Karpas-422 (cell line): ENCODE measurements at places on chromosomes 16 and 17.

DNA sequence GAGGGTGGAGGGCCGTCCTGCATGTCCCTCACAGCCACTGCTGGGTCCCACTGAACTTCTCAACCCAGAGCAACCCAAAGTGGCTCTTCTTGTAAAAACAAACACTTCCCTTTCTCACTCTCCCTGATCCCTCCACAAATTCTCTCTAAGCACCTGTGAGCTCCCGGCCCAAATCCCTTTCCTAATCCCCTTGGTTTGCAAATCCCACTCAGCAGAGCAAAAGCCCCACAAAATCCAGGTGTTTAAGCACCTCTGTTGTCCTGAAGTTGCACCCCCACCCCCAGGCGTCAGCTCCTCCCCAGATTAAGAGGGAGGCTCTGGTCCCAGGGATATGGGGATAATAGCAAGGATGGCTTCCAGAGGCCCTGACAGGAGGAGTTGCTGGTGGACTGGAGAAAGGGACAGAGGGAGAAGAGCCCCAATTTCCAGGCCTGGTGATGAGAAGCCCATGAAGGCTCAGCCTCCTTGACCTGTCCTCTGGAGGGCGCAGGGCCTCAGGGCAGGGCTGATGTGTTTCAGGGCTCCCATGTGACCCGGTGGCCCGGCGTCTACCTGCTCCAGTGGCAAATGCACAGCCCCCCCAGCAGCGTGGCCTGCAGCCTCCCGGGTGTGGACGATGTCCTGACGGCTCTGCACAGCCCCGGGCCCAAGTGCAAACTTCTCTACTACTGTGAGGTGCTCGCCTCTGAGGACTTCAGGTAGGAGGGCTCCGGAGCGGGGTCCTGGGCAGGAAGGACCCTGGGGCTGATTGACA, 23.0 kb downstream of the NAGPA start:
- no peaks in the 10 kb centered on the region for H3K27me3 ChIP-seq
- H3K36me3 ChIP-seq, result no peaks in the 10 kb centered on the region
- DNase-seq, result peak; percentile 60
- H3K4me1 ChIP-seq, result no peaks in the 10 kb centered on the region

DNA sequence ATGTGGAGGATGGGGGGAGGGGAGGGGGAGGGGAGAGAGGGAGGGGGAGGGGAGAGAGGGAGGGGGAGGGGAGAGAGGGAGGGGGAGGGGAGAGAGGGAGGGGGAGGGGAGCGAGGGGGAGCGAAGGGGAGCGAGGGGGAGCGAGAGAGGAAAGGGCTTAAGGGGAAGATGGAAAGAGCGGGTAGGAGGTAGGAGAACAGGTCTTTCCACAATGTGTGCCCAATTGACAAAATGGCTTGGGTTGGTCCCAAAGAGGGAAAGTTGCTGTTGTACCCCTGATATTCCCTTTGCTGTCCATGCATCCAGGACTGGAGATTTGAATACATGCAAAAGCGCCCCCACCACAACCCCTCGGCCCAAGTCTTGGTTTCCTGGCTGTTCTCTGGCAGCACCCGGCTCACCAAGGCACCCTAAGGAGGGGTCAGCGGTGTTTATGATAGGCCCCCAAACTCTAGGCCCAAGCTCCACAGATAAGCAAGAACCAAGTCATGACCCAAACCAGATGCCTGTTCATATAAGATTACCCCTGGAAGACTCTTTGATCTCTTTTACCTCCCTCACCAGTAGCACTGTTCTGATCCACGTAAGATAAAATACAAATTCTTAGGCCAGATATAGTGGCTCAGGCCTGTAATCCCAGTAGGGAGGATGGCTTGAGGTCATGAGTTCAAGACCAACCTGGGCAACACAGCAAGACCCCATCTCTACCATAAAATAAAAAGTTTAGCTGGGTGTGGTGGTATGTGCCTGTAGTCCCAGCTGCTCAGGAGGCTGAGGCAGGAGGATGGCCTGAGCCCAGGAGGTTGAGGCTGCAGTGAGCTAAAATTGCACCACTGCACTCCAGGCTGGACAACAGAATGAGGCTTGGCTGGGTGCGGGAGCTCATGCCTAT, 119.6 kb downstream of the ZFHX3 start:
- no peak overlapping the region for H3K27ac ChIP-seq
- H3K36me3 ChIP-seq, result no peaks in the 10 kb centered on the region
- H3K27me3 ChIP-seq, result no peaks in the 10 kb centered on the region

DNA sequence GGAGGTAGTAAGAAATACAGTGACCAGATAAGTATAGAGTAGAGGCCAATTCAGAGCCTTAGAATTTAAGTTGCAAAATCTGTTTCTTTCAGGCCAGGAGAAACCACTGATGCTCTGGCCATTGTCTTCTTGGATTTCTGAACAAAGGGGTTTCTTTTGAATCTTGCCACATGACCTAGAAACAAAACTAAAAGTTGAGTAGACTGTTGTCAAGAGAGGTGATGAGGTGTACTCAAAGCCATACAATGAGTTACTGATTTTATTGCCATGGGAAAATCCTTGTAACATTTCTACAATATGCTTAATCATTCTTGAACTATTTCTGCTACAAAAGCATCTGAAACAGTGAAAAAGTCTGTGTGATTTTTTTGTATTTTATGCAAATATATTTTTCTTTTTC, 881.3 kb downstream of the CDH11 start:
- DNase-seq, result no peak
- H3K4me3 ChIP-seq, result no peak overlapping the region
- no peak overlapping the region for H3K27ac ChIP-seq
- H3K36me3 ChIP-seq, result no peaks in the 10 kb centered on the region
- H3K27me3 ChIP-seq, result no peaks in the 10 kb centered on the region

- H3K27ac ChIP-seq, result no peak overlapping the region
- H3K4me3 ChIP-seq, result no peak overlapping the region
- no peaks in the 10 kb centered on the region for H3K27me3 ChIP-seq
- no peaks in the 10 kb centered on the region for H3K36me3 ChIP-seq
- DNase-seq, result no peak
- peaks cover 10% of the 10 kb centered on the region for H3K4me1 ChIP-seq
These were observed 6.8 kb upstream of the RNF213 start for GRCh38 chr17:80253631-80254395.

DNA sequence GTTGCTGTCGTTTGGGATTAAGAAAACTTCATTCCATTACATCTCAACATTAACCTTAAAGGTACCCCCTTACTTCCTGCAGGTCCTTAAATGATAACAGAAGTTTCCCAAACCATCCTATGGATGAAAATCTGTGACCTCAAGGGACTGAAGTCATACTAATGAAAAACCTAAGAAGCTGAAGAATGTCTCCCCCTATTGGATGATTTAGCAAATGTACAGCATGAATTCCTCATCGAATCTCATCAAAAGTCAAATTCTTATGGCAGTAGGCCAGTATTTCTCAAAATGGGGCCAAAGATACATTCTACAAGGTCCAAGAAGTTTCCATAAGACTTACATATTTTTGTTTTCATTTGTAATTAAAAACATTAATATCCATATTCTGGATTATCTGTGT, 13.5 kb downstream of the SCO1 start:
- no peak overlapping the region for H3K4me3 ChIP-seq
- H3K27me3 ChIP-seq, result no peaks in the 10 kb centered on the region
- no peak overlapping the region for H3K27ac ChIP-seq
- H3K36me3 ChIP-seq, result peaks cover 70% of the 10 kb centered on the region
- peak; percentile 73 for DNase-seq
- no peaks in the 10 kb centered on the region for H3K4me1 ChIP-seq

DNA sequence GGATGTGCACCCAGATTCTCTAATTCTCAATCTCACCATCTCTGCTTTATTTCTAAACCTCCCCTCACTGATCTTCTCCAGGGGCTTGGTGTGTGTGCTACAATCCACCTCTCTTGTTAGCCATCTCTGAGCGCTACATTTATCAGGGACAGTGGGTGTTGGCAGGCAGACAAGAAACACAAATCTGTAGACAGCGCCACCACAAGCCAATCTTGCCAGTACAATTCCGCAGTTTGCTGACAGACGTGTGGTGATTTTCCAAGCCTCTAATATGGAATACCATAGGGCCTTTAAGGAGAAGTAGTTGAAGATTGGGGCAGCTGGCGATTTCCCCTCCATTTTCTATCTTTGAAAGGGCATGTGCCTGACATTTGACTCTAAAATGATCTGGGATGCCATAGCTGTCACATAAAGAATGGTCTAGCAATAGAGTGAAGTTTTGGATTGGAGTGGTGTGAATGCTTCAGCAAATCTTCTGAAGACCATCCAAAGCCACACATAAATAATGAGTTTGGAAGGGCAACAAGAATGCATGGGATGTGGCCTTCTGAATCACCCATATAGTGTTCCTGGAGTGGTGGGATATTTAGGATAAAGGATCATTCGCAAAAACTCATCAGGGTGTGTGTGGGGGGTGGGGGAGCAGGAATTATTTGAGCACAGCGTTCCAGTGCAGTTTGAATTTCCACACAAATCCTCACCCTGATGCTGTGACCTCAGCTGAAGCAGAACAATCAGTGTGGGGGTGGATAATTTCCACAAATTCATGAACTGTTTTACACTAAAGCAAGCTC, 12.0 kb upstream of the ANKFN1 start:
- H3K27me3 ChIP-seq, result no peaks in the 10 kb centered on the region
- no peak for DNase-seq
- no peak overlapping the region for H3K27ac ChIP-seq
- no peaks in the 10 kb centered on the region for H3K36me3 ChIP-seq
- H3K4me3 ChIP-seq, result no peak overlapping the region

DNA sequence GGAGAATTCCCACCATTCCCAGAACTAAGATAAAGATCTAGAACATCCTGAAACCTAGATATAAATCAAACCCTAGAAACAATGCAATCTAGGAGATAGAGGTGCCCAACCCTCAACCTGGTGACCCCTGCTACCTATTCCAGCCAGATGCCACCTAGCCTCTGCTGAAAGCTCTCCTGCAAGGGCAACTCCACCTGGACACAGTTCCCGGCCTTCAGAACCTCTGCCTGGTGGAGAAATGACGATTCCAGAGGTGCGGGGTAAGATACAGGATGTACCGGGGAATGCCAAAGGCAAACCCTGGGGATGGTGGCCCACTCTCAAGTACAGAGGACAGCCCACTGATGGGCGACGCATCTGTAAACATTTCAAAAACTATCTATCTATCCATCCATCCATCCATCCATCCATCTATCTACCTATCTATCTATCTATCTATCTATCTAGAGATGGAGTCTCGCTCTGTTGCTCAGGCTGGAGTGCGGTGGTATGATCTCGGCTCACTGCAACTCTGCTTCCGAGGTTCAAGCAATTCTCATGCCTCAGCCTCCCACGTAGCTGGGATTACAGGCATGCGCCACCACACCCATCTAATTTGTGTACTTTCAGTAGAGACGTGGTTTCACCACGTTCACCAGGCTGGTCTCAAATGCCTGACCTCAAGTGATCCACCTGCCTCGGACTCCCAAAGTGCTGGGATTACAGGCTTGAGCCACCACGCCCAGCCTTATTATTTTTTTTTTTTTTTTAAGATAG, 19.0 kb downstream of the MEAK7 start:
- no peak for DNase-seq
- H3K27me3 ChIP-seq, result no peaks in the 10 kb centered on the region

GRCh38 chr17:9386401-9386800, 189.2 kb downstream of the STX8 start:
- no peak for DNase-seq
- H3K27ac ChIP-seq, result no peak overlapping the region
- no peaks in the 10 kb centered on the region for H3K36me3 ChIP-seq
- no peak overlapping the region for H3K4me3 ChIP-seq
- peaks cover 6% of the 10 kb centered on the region for H3K4me1 ChIP-seq
- H3K27me3 ChIP-seq, result no peaks in the 10 kb centered on the region
